ENCODE measurements at places on chromosomes 5 and 9.

GRCh38 chr5:157978061-157978460 is 119.1 kb upstream of the CLINT1 start:
- DNase-seq, result no peak

DNA sequence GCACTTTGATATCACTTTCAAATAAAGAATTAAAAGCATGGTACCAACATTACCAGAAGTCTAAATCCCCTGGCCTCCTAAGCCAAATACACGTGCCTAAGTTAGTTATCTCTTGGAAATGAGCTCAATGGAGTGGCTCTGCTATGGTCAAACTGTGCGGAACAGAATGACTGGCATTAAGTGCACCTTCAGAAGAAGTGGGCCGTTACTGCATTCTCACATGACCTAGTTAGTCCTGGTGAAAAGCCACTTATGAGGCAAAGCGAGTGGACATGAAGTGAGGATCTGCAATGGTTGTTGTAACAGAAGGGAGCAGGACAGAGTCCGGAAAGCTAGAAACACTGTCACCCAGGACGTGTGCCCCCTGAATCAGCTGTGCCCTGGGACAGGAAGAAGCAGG is 633.1 kb downstream of the IRX1 start:
- no peak for DNase-seq

- DNase-seq, result no peak
These were observed 23.3 kb upstream of the TOR1B start for GRCh38 chr9:129779560-129780190.

- no peak for DNase-seq
These were observed 8.5 kb downstream of the HBEGF start for GRCh38 chr5:140337880-140338279.

DNA sequence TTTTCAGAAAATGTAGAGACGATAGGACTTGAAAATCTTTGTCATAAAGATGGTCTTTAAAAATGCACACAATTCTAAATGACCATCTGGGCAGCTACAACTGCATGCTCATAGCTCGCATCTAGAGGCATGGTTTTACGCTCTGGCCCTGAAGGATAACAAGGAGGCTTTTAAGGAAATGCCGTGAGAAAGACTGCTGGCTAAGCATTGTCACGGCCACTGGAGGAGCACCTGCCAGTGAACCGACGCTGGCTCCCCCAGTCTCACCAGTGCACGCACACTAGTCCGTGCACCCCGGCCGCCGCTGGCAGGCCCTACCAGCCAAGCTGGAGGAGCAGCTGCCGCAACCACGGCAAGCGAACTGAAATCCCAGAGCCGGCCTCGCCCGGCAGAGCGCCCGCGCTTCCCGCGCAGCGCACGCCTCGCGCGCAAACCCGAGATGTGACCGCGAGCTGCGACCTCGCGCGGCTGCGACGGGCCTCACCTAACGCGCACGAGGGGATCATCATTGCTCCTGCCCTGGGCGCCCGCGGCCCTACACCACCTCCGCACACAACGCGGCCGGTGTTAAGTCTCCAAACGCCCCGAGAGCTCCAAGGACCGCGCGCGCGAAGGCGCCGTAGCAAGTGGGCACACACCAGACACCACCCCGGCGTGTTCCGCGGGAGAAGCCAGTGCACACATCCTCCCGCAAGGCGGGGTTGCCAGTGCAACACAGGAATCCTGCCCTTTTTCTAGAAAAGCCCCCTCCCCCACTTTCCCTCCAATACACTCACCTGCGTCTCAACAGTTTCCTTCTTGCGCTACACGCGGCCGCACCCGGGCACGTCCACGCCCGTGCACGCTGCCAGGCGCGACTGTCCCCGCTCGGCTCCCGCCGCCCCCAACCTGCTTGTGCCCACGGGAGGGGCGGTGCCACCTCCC is 5.3 kb downstream of the ELAVL2 start:
- DNase-seq, result peak; percentile 61

Measured in erythroblast (primary cell).